ENCODE measurements at places on chromosomes 2 and 18. TPM values are rescaled to one million over a fixed set of nuclear protein-coding genes. Genes with fewer than 3 reads are reported as not detected.

GRCh38 chr2:176124110-176124946 is 1.8 kb downstream of the HOXD9 start:
- DNase-seq = no peak

GRCh38 chr2:70890469-70891065 is 45.1 kb upstream of the ATP6V1B1 start:
- no peak for DNase-seq

DNA sequence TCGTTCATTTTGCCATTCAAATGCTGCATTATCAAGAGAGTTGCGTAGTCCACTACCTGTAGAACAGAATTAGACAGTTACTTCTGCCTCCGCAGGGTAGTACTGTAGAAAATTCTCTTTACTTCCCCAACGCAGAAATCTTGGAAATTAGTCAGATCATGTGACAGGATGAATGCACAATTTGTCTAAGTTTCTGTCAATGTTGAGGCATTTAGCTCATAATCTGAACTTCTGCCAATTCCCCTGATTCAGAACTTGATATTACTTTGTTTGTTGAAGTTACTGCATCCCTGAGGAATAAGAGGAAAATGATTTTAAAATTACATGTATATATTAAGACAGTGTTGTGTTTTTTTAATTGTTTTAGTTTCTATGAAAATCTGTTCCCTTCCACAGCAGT is 83.4 kb downstream of the TTC27 start:
- DNase-seq = no peak

The SESTD1 gene
- 49.2 TPM for total RNA-seq

The LYPD6 gene
- not detected for total RNA-seq
